Activated CD4-positive, alpha-beta memory T cell treated with anti-CD3 and anti-CD28 coated beads, Interleukin-2, amount 10 ng/mL, durations not matched to agents 7 days and 5 days (primary cell): ENCODE measurements at places on chromosomes 7 and 10. TPM values are rescaled to one million over a fixed set of nuclear protein-coding genes. Genes with fewer than 3 reads are reported as not detected.

DNA sequence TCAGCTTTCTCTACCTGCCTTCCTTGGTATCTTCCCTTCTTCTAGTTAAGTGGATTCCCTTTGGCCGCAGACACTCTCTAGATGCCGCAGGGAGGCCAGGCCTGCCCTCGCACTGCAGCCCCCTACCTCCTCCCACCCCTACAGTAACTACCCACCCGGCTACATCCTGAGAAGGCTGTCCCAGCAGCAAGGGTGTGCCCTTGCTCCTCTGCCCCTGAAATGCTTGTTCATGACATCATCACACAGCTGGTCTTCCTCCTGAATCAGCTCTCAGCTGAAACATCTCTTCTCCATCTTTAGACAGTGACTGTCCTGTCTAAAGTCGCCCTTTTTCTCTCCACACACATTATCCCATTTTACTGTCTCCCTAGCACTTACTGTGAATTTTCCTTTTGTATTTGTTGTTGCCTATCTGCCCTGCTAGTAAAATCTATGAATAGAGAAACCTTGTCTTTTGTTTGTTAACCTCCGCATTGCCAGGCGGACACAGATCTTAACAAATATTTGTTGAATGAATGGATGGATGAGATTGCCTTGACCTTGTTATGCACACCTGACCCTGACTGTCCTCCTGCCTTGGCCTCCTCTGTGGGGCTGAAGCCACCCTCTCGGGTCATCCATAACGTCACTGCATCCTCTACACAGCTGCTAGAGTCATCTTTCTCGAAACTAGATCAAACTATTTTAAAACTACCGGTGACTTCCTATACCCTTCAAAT is 108.9 kb upstream of the GATA3 start:
- no peak for DNase-seq

Gene USP6NL
- total RNA-seq: 0.80 TPM

Gene RAPGEF5
- 0.93 TPM for total RNA-seq

- peak; percentile 11 for DNase-seq
Observed at GRCh38 chr10:123561141-123561440, 105.1 kb upstream of the GPR26 start.

- DNase-seq: peak; percentile 85
Observed at GRCh38 chr7:131654668-131655326, 98.4 kb upstream of the PODXL start.
